ENCODE measurements at places on chromosomes 12 and 14. TPM values are rescaled to one million over a fixed set of nuclear protein-coding genes. Genes with fewer than 3 reads are reported as not detected.

- peak within 1 kb of the TSS; percentile 89 for H3K4me3 ChIP-seq
- H3K27me3 ChIP-seq = peaks cover 15% of the 10 kb centered on the region
- DNase-seq = peak; percentile 58
- peaks cover 7% of the 10 kb centered on the region for H3K36me3 ChIP-seq
Measured at GRCh38 chr12:21940549-21941505, at the start of gene ABCC9. ABCC9 (minus strand) TSS chr12:21941426; CDS start chr12:21936674, 4,752 bp downstream.

Gene CRACR2A
- total RNA-seq = 4.5 TPM

GRCh38 chr12:100963381-100963780 lies 168.8 kb downstream of the ANO4 start:
- peaks cover 3% of the 10 kb centered on the region for H3K4me1 ChIP-seq
- no peak for DNase-seq
- H3K4me3 ChIP-seq = no peak overlapping the region
- peaks cover 2% of the 10 kb centered on the region for H3K27me3 ChIP-seq

GRCh38 chr14:76710056-76711010 lies 50.9 kb upstream of the VASH1 start:
- peaks cover 2% of the 10 kb centered on the region for H3K27me3 ChIP-seq
- no peak overlapping the region for H3K4me3 ChIP-seq
- no peak for DNase-seq
- peaks cover 2% of the 10 kb centered on the region for H3K36me3 ChIP-seq
- H3K27ac ChIP-seq = no peak overlapping the region

Gene ART4
- total RNA-seq = not detected

Gene LRTM2
- total RNA-seq = 14.6 TPM

DNA sequence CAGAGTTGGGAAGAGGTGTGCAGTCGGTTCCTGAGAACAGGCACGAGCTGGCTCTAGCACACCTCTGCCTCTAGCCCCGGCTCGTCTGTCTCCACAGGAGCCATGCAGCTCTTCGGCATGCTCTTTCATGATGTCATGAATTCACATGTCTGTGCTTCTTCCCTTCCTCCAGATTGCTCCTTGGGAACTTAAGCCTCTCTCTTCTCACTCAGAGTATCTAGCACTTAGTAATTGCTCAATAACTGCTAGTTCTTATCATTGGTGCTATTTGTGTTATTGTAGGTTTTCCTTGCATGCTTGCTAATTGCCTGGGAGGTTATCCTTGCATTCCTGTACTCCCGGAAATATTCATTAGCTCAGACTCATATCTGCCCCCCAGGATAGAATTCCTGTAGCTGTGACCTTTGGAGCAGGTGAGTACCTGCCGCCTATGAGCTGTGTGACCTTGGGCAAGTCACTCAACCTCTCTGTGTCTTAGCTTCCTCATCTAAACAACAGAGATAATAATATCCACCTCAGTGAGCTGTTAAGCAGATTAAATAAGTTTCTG lies 19.5 kb downstream of the FAM181A start:
- no peaks in the 10 kb centered on the region for H3K36me3 ChIP-seq
- DNase-seq = no peak
- peaks cover 4% of the 10 kb centered on the region for H3K27me3 ChIP-seq
- H3K27ac ChIP-seq = no peak overlapping the region

DNA sequence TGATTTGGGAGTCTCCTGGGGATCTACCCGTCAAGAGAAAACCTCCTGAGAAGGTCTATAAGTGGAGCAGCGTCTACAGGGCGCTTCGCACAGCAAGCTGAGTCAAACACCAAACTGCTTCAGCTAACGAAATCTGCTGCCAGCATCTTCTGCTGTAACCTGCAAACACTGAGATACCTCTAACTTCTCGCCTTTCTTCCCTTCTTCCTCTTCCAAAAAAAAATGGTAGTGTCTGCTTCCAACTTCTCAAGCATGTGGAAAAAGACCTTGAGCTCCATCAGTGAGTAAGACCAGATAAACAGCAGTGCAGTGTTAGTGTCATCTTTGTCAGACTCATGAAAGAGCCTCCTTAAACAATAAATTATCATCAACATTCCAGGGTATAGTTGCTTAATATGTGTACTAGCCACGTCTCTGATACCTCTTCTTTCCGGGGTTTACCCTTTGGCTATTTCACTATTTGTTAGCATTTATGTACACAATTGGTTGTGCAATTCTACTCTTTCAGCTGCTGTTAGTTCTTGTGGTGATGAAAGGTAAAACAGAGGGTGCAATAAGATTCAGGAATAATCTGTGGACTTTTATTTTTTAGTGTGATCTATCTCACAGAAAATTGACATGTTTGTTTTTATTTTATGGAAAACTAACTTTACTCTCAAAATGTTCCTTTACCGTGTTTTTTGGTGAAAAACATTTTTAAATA lies 81.6 kb downstream of the LLPH start:
- H3K4me1 ChIP-seq = no peaks in the 10 kb centered on the region
- peaks cover 1% of the 10 kb centered on the region for H3K27me3 ChIP-seq
- H3K36me3 ChIP-seq = no peaks in the 10 kb centered on the region
- H3K4me3 ChIP-seq = no peak overlapping the region

DNA sequence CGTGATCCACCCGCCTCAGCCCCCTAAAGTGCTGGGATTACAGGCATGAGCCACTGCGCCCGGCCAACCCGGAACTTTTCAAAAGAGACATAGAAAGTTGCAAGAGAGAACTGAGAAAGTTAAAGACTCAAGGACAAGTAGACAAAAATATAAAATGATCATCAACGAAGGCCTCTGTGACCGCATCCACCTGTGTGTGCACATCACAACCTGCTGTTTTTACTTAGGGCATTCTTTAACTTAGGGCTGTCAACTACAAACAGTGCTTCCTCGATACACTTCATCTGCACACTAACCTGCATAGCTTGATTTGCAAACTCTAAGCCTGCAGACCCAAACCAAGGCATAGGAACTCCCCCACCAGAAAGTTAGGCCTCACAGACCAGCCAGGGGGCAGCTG lies 14.8 kb downstream of the P2RX2 start:
- H3K4me1 ChIP-seq = peaks cover 5% of the 10 kb centered on the region
- H3K27me3 ChIP-seq = peaks cover 11% of the 10 kb centered on the region
- no peaks in the 10 kb centered on the region for H3K36me3 ChIP-seq
- no peak overlapping the region for H3K27ac ChIP-seq
- no peak overlapping the region for H3K4me3 ChIP-seq
- no peak for DNase-seq

GRCh38 chr14:68633131-68633991 lies 159.5 kb downstream of the ZFP36L1 start:
- H3K27me3 ChIP-seq = peaks cover 1% of the 10 kb centered on the region
- H3K4me1 ChIP-seq = peaks cover 1% of the 10 kb centered on the region
- H3K27ac ChIP-seq = no peak overlapping the region
- no peak overlapping the region for H3K4me3 ChIP-seq
- no peaks in the 10 kb centered on the region for H3K36me3 ChIP-seq

DNA sequence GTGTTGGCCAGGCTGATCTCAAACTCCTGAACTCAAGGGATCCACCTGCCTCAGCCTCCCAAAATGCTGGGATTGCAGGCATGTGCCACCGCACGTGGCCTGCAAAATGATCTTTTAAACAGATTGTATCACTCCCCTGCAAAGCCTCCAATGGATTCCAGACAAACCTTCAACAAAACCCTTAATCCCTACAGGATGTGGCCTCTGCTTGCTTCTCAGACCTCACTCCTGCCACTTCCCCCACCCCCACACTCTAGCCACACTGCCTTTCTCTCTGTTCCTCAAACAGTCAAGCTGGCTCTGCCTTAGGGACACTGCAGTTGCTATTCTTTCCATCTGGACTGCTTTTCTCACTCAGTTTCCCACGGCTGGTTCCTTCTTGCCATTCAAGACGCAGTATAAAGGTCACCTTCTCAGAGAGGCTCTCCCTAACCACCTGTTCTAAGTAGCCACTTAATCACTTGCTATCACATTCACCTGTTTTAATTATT lies 47.3 kb upstream of the TMED10 start:
- H3K4me1 ChIP-seq = peaks cover 5% of the 10 kb centered on the region
- DNase-seq = peak; percentile 31
- H3K36me3 ChIP-seq = no peaks in the 10 kb centered on the region
- no peaks in the 10 kb centered on the region for H3K27me3 ChIP-seq

DNA sequence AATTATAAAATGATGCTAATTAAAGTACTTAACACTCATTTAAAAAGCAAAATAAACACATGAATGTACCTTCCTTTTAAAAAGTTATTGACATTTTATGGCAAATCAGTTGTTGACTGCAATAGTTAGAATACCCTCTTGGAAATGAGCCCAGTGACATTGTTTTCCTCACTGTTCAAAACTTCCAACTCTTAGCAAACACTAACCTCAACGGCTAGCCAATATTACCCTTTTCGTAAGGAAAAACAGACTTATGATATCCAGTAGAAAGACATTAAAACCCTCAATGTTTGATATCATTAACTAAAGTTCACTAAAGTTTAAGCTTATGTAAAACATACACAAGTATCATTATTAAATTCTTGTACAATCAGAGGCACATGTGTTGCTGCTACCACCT lies 83.6 kb downstream of the EPS8 start:
- H3K4me1 ChIP-seq = no peaks in the 10 kb centered on the region
- no peaks in the 10 kb centered on the region for H3K36me3 ChIP-seq
- DNase-seq = no peak
- no peaks in the 10 kb centered on the region for H3K27me3 ChIP-seq
- no peak overlapping the region for H3K4me3 ChIP-seq
- no peak overlapping the region for H3K27ac ChIP-seq

GRCh38 chr12:32302218-32303173 lies 96.9 kb upstream of the FGD4 start:
- H3K4me3 ChIP-seq = no peak overlapping the region
- no peak for DNase-seq
- peak overlapping the region; percentile 81 for H3K27ac ChIP-seq
- peaks cover 12% of the 10 kb centered on the region for H3K36me3 ChIP-seq
- H3K27me3 ChIP-seq = peaks cover 19% of the 10 kb centered on the region

Gene GPR84
- not detected for total RNA-seq

Gene KICS2
- total RNA-seq = 3.4 TPM

DNA sequence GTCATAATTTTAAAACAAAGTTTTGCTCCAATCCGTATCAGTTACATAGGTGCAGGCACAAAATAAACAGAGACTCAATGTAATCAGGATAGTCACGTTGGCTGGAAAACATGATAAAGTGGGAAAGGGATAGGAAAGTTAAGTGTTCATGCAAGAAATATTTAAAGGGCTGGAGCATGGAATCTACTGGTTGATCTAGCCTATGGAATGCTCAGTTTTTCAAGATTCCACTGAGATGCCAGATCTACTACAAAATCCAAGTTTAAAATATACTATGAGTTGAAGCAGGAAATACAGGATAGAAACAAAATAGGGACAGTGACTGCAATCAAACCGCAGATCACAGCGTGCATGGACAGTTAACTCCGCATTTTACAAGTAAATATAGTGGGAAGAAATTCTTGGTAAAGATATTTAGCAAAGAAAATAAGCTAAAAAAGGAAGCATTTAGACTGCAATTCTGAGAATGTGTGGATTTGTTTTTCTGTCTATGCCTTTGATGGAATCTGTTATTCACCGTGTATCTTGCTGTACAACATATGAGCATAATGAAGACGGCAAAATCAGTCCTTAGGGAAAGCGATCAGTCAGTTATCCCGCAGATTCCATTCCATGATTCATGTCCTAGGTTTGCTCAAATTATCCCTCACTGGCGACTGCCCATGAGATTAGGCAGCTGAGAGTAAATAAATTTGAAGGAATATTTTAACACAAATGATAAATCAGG lies 1044.3 kb downstream of the FLRT2 start:
- H3K27me3 ChIP-seq = no peaks in the 10 kb centered on the region
- no peaks in the 10 kb centered on the region for H3K36me3 ChIP-seq
- DNase-seq = no peak
- H3K27ac ChIP-seq = no peak overlapping the region
- no peaks in the 10 kb centered on the region for H3K4me1 ChIP-seq

DNA sequence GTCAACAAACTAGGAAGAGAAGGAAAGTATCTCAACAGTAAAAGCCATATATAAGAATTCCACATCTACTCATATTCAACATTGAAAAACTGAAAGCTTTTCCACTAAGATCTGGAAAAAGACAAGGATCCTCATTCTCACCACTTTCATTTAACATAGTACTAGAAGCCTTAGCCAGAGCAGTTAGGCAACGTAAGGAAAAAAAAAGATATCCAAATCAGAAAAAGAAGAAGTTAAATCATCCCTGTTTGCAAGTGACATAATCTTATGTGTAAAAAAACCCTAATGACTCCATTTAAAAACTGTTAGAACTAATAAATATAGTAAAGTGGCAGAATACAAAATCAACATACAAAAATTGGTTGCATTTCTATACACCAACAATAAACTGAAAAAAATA lies 426.2 kb downstream of the BCAT1 start:
- H3K4me1 ChIP-seq = no peaks in the 10 kb centered on the region
- no peaks in the 10 kb centered on the region for H3K27me3 ChIP-seq
- no peak for DNase-seq

- no peak for DNase-seq
- no peaks in the 10 kb centered on the region for H3K36me3 ChIP-seq
- no peak overlapping the region for H3K27ac ChIP-seq
Measured at GRCh38 chr14:57485635-57486034, 8.0 kb downstream of the CCDC198 start.

- DNase-seq = no peak
- peaks cover 34% of the 10 kb centered on the region for H3K27me3 ChIP-seq
- no peak overlapping the region for H3K27ac ChIP-seq
- H3K4me3 ChIP-seq = no peak overlapping the region
Measured at GRCh38 chr12:124398578-124399227, 103.8 kb downstream of the RFLNA start.

DNA sequence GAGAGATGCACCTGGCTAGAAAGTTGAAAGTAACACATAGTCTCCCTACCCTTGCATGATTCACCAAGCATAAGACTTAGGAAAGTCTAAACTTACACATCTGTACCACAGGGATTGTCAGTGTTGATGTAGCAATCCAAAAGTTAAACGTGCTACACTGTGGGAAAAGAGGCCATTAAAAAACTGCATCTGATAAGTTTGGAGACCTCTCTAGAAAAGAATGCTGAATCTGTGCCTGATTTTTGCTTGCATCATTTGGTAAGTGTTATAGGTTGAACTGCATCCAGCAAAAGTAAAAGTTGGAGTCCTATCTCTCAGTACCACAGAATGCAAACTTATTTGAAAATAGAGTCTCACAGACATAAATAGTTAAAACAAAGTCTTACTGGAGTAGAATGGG lies 126.6 kb downstream of the SLC6A15 start:
- H3K4me3 ChIP-seq = no peak overlapping the region
- H3K4me1 ChIP-seq = no peaks in the 10 kb centered on the region
- no peak overlapping the region for H3K27ac ChIP-seq
- no peaks in the 10 kb centered on the region for H3K27me3 ChIP-seq
- H3K36me3 ChIP-seq = no peaks in the 10 kb centered on the region

Gene OTX2
- 18.8 TPM for total RNA-seq

DNA sequence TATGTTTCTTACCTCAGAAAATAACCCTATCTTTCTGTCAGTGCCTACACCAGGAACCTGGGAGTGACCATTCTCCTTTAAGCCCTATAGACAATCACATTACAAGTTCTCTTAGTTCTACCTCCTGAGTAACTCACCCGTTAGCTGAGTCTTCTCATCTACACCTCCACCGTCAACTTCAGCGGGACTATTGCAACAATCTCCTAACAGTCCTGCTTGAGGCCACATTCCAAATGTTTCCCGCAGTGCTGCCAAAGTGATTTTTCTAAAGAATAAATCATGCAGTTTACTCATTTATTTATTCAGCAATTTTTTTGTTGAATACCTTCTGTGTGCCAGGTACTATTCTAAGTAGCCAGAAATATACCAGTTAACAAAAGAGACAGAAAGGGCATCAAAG lies 285.0 kb upstream of the GRIP1 start:
- H3K4me3 ChIP-seq = no peak overlapping the region
- H3K36me3 ChIP-seq = no peaks in the 10 kb centered on the region
- no peak for DNase-seq
- H3K27me3 ChIP-seq = peaks cover 6% of the 10 kb centered on the region
